HCEC 1CT (cell line): ENCODE measurements at places on chromosomes 7 and 10.

GRCh38 chr7:55211726-55212125, 153.4 kb upstream of the LANCL2 start:
- DNase-seq, result no peak

GRCh38 chr10:3310016-3310784, 137.6 kb upstream of the PITRM1 start:
- no peak for DNase-seq

GRCh38 chr7:103821092-103821491, 168.4 kb downstream of the RELN start:
- no peak for DNase-seq

DNA sequence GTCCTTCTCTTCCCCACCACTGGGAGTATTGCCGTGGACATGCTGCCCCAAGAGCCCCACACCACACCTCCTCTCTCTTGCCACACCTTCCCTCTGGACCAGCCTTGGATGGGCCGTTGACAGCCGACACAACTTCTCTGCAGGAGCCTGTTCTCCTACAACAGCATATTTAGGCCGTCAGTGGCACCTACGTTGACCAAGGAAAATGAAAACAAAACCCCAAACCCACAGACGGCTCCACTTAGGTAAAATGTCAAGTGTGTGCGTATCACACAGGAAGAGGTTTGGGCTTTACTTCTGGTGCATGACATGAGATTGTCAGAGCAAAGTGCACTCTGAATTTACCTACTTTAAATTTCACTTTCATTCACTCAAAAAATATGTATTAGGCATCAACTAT, 246.6 kb downstream of the ZMYND11 start:
- no peak for DNase-seq

DNA sequence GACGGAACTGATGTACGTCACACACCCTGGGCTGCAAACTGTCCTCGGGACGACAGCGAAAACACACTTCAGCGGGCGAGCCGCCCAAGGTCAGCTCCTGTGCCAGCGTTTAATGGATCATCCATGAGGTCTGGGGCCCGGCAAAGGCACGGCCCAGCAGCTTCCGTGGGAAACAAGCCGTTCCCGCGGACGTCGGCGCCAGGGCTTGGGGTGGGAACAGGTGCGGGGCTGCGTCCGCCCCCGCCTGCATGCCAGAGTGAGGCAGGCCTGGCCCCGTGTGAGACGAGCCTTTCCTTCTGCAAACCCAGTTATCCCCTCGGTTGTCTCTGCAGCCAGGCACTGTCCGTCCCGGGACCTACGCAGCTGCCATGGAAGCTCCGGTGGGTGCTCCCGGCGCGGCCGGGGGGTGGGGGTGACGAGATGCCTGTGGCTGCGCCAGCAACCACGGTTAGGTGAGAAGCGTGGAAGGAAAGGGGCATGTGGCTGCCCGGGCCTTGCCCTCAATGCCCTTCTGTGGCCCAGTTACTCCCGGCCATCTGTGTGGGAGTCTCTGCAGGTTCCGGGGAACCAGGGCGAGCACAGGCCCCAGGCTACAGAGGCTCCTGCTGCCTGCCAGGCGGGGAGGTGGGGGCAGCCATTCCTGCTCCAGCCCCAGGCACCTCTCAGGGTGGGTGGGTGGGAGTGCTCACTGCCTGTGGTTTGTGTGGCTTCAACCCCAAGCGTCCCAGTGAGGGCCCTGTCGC, 42.2 kb upstream of the PDGFA start:
- no peak for DNase-seq
